ENCODE measurements at places on chromosomes 6 and 20. TPM values are rescaled to one million over a fixed set of nuclear protein-coding genes. Genes with fewer than 3 reads are reported as not detected.

COL10A1 gene
- total RNA-seq = 0.92 TPM

HLA-DRB1 gene
- 80.3 TPM for total RNA-seq

SYCP2L gene
- 0.63 TPM for total RNA-seq

CDSN gene
- 0.28 TPM for total RNA-seq

GPSM3 gene
- 11.9 TPM for total RNA-seq

DSP gene
- total RNA-seq = 6.7 TPM

FAM217A gene
- total RNA-seq = not detected

PSORS1C1 gene
- 3.7 TPM for total RNA-seq

GRCh38 chr6:14373648-14374437 is 256.3 kb downstream of the CD83 start:
- H3K4me3 ChIP-seq = no peak overlapping the region
- no peaks in the 10 kb centered on the region for H3K36me3 ChIP-seq
- DNase-seq = no peak

GRCh38 chr6:3575701-3576100 is 118.9 kb upstream of the SLC22A23 start:
- no peak overlapping the region for H3K27ac ChIP-seq
- DNase-seq = no peak
- H3K27me3 ChIP-seq = no peaks in the 10 kb centered on the region
- H3K4me3 ChIP-seq = no peak overlapping the region

DNA sequence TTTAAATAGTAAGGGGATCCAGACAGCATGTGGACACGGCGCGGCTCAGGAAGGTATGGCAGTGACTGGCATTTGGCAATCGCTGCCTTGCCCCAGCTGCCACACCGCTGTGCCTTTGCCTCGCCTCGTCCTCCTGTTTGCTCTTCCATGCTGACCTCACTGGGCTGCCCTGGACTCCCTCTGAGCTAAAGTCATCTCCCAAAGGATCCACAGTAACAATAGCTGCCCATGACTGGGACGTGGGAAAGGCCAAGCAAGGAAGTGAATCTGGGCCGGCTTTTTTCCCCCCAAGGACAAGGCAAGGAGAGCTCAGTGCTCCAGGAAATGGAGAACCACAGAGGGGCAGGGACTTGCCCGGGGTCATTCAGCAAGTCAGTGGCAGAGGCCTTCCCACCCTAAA is 48.1 kb downstream of the JPH2 start:
- H3K36me3 ChIP-seq = peaks cover 9% of the 10 kb centered on the region
- H3K27me3 ChIP-seq = no peaks in the 10 kb centered on the region
- no peak for DNase-seq
- H3K4me3 ChIP-seq = no peak overlapping the region
- peak overlapping the region; percentile 97 for H3K27ac ChIP-seq
- peaks cover 85% of the 10 kb centered on the region for H3K4me1 ChIP-seq

DNA sequence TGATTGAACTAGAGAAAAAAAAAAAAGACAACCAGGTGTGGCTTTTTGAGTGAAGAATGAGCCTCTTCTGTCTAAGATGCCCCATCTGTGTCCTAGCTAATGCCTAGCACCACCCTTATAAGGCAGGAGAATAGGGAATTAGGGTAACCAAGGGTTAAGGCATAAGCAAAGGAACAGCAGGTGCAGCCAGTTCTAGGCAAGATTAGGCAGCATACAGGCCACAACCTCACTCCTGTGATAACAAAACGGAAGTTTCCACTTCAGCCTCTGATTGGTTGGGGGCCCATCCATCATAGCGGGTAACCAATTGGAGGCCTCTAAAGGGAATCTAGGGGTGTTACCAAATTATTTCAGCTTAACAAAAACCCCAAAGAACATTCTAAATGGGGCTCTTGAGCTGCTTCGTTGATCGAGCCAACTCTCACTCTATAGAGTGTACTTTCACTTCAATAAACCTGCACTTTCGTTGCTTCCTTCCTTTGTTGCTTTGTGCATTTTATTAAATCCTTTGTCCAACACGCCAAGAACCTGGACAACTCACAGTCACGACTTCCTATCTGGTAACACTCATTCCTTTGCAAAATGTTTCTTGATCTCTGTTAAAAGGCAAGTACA is 61.9 kb upstream of the TAGAP start:
- H3K36me3 ChIP-seq = no peaks in the 10 kb centered on the region
- DNase-seq = no peak
- peak overlapping the region; percentile 18 for H3K4me3 ChIP-seq
- no peak overlapping the region for H3K27ac ChIP-seq

- H3K27ac ChIP-seq = no peak overlapping the region
- DNase-seq = no peak
- H3K4me1 ChIP-seq = no peaks in the 10 kb centered on the region
- H3K4me3 ChIP-seq = no peak overlapping the region
- no peaks in the 10 kb centered on the region for H3K36me3 ChIP-seq
Observed at GRCh38 chr20:26163890-26164289, 467.2 kb upstream of the ZNF337 start.

- no peaks in the 10 kb centered on the region for H3K27me3 ChIP-seq
- no peak overlapping the region for H3K4me3 ChIP-seq
- H3K36me3 ChIP-seq = no peaks in the 10 kb centered on the region
Observed at GRCh38 chr6:132253906-132254305, 147.4 kb downstream of the MOXD1 start.

DNA sequence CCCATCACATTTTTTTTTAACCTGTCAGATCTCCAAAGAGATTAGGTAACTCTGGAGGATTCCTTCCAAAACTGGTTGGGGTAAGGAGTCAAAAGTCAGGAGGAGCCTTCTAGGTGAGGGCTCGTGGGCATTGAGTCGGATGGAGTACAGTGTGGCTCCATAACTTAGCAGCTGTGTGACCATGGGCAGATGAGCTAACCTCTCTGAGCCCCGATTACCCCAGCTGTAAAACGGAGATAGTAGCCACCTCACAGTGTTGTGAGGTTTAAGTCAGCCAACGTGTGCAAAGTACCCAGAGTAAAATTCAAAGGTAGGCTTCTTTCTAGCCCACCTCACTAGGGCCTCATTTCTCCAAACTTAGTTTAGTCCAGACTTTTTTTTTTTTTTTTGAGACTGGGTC is 151.5 kb downstream of the CD24 start:
- no peak overlapping the region for H3K4me3 ChIP-seq
- no peak overlapping the region for H3K27ac ChIP-seq
- H3K4me1 ChIP-seq = no peaks in the 10 kb centered on the region
- no peaks in the 10 kb centered on the region for H3K36me3 ChIP-seq

GRCh38 chr6:39515471-39515870 is 193.0 kb upstream of the KCNK16 start:
- no peak overlapping the region for H3K27ac ChIP-seq
- H3K36me3 ChIP-seq = no peaks in the 10 kb centered on the region
- no peak overlapping the region for H3K4me3 ChIP-seq
- no peaks in the 10 kb centered on the region for H3K27me3 ChIP-seq

GRCh38 chr6:46044881-46045617 is 29.4 kb upstream of the CLIC5 start:
- no peaks in the 10 kb centered on the region for H3K36me3 ChIP-seq
- peak; percentile 24 for DNase-seq
- H3K27ac ChIP-seq = no peak overlapping the region
- peaks cover 10% of the 10 kb centered on the region for H3K4me1 ChIP-seq
- H3K4me3 ChIP-seq = no peak overlapping the region

- H3K4me1 ChIP-seq = no peaks in the 10 kb centered on the region
- H3K27ac ChIP-seq = no peak overlapping the region
- H3K27me3 ChIP-seq = no peaks in the 10 kb centered on the region
- no peak overlapping the region for H3K4me3 ChIP-seq
- no peaks in the 10 kb centered on the region for H3K36me3 ChIP-seq
Observed at GRCh38 chr6:153059757-153060156, 57.2 kb upstream of the MTRF1L start.

GRCh38 chr6:159250633-159251032 is 81.4 kb downstream of the FNDC1 start:
- no peak for DNase-seq
- H3K36me3 ChIP-seq = no peaks in the 10 kb centered on the region
- H3K27me3 ChIP-seq = no peaks in the 10 kb centered on the region
- H3K4me3 ChIP-seq = no peak overlapping the region
- H3K4me1 ChIP-seq = peaks cover 13% of the 10 kb centered on the region
- H3K27ac ChIP-seq = no peak overlapping the region

GRCh38 chr20:37808233-37809070 is 94.5 kb upstream of the VSTM2L start:
- no peak for DNase-seq
- no peak overlapping the region for H3K4me3 ChIP-seq
- no peaks in the 10 kb centered on the region for H3K27me3 ChIP-seq

DNA sequence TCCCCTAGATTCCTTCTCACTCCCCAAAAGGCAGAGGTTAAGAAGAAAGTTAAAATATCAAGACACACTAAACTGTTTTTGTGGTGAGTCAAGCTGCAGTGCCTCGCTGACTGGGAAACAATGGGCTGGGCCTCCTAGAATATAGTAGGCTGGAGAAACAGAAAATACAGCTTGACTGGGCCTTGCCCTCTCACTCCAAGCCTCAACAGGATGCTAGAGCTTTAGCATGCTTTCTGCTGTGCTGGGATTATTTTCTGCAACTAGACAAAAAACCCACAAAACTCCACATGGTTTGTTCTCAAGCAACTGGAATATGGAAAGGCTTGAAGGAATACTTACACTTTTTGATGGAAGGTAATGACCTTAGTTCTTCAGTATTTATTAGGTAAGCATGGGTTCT is 27.9 kb downstream of the FOXO3 start:
- DNase-seq = no peak
- H3K27ac ChIP-seq = peak overlapping the region; percentile 90
- no peaks in the 10 kb centered on the region for H3K36me3 ChIP-seq
- H3K4me1 ChIP-seq = peaks cover 81% of the 10 kb centered on the region

GRCh38 chr6:150777736-150778135 is 87.8 kb upstream of the MTHFD1L start:
- no peak for DNase-seq
- H3K36me3 ChIP-seq = no peaks in the 10 kb centered on the region
- no peak overlapping the region for H3K27ac ChIP-seq
- no peaks in the 10 kb centered on the region for H3K27me3 ChIP-seq
- no peak overlapping the region for H3K4me3 ChIP-seq

DNA sequence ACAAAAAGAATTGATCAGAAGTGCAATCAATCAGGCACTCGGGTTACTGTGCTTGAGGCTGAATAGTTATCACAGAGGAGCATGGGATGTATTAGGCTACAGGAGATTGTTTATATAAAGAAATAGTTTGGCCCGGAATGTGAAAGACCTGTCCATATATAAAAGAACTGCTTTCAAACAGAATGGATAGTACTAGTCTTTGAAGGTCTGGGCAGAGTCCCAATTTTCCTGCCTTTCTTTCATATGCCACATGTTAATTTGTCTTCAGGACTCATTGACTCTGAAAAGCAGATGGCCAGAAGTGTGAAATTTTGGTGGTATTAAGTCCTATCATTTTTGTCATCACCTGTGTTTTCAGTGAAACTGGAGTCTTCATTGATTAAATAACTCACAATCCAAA is 314.5 kb downstream of the EYA4 start:
- DNase-seq = no peak
- peaks cover 4% of the 10 kb centered on the region for H3K4me1 ChIP-seq
- no peaks in the 10 kb centered on the region for H3K36me3 ChIP-seq
- no peaks in the 10 kb centered on the region for H3K27me3 ChIP-seq
- no peak overlapping the region for H3K27ac ChIP-seq

DNA sequence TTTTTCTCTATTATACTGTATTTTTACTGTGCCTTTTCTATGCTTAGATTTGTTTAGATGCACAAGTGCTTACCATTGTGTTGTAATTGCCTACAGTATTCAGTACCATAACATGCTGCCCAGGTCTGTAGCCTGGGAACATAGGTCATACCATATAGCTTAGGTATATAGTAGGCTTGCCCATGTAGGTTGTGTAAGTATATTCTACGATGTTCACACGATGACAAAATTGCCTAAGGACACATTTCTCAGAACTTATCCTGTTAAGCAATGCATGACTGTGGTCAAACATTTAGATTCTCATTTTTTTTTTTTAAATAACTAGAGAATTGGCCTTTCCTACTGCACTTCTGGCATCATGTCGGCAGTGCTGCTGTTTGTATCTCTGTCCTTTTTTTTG is 253.7 kb upstream of the SUPT3H start:
- no peaks in the 10 kb centered on the region for H3K36me3 ChIP-seq
- H3K27ac ChIP-seq = no peak overlapping the region
- no peak overlapping the region for H3K4me3 ChIP-seq
- H3K4me1 ChIP-seq = no peaks in the 10 kb centered on the region

GRCh38 chr6:118748311-118749062 is 97.1 kb upstream of the CEP85L start:
- DNase-seq = no peak
- H3K27ac ChIP-seq = no peak overlapping the region
- H3K27me3 ChIP-seq = no peaks in the 10 kb centered on the region

- peaks cover 3% of the 10 kb centered on the region for H3K36me3 ChIP-seq
- peak overlapping the region; percentile 43 for H3K4me3 ChIP-seq
- H3K27ac ChIP-seq = peak overlapping the region; percentile 53
Observed at GRCh38 chr6:157143171-157143889, 180.0 kb downstream of the TMEM242 start.

- no peak for DNase-seq
- no peaks in the 10 kb centered on the region for H3K36me3 ChIP-seq
- peak overlapping the region; percentile 74 for H3K27ac ChIP-seq
- H3K27me3 ChIP-seq = no peaks in the 10 kb centered on the region
- H3K4me3 ChIP-seq = peak overlapping the region; percentile 3
Observed at GRCh38 chr6:13761361-13762036, 49.9 kb upstream of the RANBP9 start.

- no peaks in the 10 kb centered on the region for H3K36me3 ChIP-seq
- no peak overlapping the region for H3K27ac ChIP-seq
- no peaks in the 10 kb centered on the region for H3K27me3 ChIP-seq
- H3K4me3 ChIP-seq = no peak overlapping the region
Observed at GRCh38 chr20:47027042-47027441, 132.4 kb downstream of the EYA2 start.

GRCh38 chr20:24963672-24964505 is 14.8 kb downstream of the CST7 start:
- H3K4me3 ChIP-seq = no peak overlapping the region
- H3K36me3 ChIP-seq = peaks cover 47% of the 10 kb centered on the region
- DNase-seq = no peak
- H3K4me1 ChIP-seq = no peaks in the 10 kb centered on the region
- H3K27me3 ChIP-seq = no peaks in the 10 kb centered on the region

Measured in thoracic aorta (tissue), 2 donors.